ENCODE measurements at places on chromosomes 4 and X.
A peak's percentile ranks its signal among the peaks of the same experiment; 100 is the strongest.

GRCh38 chr4:55609393-55609866 is 17.4 kb upstream of the PDCL2 start:
- no peaks in the 10 kb centered on the region for H3K27me3 ChIP-seq
- no peaks in the 10 kb centered on the region for H3K4me1 ChIP-seq
- H3K27ac ChIP-seq, result no peak overlapping the region
- DNase-seq, result no peak
- no peak overlapping the region for H3K4me3 ChIP-seq

GRCh38 chr4:1245481-1246051 is 3.4 kb downstream of the CTBP1 start:
- H3K27ac ChIP-seq, result no peak overlapping the region
- peak overlapping the region; percentile 64 for H3K4me3 ChIP-seq
- H3K27me3 ChIP-seq, result no peaks in the 10 kb centered on the region
- no peaks in the 10 kb centered on the region for H3K36me3 ChIP-seq
- peaks cover 74% of the 10 kb centered on the region for H3K4me1 ChIP-seq

DNA sequence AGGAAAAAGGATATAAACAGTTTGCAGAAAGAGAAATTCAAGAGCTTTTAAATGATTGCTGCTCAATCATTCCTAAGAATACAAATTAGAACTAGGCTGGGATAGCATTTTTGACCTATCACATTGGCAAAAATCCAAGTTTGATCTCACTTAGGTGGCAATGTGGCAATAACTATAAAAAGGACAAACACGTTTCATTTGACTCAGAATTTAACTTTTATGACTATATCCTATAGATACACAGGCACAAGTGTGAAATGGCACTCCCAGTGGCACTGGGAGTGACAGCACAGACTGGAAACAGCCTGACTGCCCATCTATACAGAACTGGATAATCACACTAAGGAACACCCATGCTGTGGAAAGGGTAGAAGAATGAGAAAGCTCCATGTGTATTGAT is 11.1 kb downstream of the CENPU start:
- H3K4me3 ChIP-seq, result no peak overlapping the region
- no peak overlapping the region for H3K27ac ChIP-seq
- no peaks in the 10 kb centered on the region for H3K36me3 ChIP-seq

DNA sequence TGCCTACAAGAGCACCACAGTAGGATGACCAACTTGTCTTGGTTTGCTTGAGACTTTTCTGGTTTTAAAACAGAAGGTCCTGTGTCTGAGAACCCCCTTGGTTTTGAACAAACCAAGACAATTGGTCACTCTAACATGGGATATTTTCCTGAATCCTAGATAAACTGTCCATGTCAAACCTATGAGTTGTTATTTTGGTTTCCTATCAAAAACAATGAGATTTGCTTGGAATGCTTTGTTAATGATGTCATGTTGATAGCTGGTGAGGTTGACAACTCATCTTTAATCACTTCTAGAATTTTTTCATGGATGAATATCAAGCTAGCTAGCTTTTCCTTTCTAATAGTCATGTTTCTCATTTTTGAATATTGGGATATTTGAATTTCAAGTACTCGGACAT is 518.3 kb upstream of the ARX start:
- H3K4me3 ChIP-seq, result no peak overlapping the region
- H3K36me3 ChIP-seq, result no peaks in the 10 kb centered on the region
- no peaks in the 10 kb centered on the region for H3K4me1 ChIP-seq
- no peak for DNase-seq
- H3K27ac ChIP-seq, result no peak overlapping the region
- H3K27me3 ChIP-seq, result no peaks in the 10 kb centered on the region

DNA sequence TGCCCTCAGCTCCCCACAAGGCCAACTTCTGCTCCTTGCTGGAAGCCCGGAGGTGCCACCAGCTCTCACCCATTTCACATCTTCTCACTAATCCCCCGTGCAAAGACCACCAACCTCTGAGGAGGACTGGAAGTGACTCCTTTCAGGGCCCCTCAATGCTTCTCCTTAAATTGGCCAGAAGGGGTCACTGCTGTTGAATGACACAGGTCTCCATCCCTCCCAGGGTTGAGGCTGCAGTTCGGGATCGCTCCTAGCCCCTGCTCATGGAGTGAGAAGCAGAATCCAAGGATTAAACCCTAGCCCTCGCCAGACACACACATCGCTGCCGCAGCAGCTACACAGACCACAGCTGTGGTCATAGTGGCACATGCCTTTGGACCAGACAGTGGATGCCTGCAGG is 279.5 kb upstream of the TAPT1 start:
- H3K27ac ChIP-seq, result no peak overlapping the region
- H3K36me3 ChIP-seq, result no peaks in the 10 kb centered on the region
- no peak overlapping the region for H3K4me3 ChIP-seq

GRCh38 chr4:54661686-54662085 is 3.9 kb downstream of the KIT start:
- H3K4me3 ChIP-seq, result no peak overlapping the region
- no peaks in the 10 kb centered on the region for H3K27me3 ChIP-seq
- H3K27ac ChIP-seq, result no peak overlapping the region
- no peaks in the 10 kb centered on the region for H3K36me3 ChIP-seq

Data from vagina (tissue), 2 donors.